ENCODE measurements at places on chromosomes 3 and 15.

- DNase-seq = no peak
Measured at GRCh38 chr3:464255-464654, 267.7 kb downstream of the CHL1 start.

- DNase-seq = no peak
Measured at GRCh38 chr3:134441321-134441720, 44.5 kb downstream of the ANAPC13 start.

DNA sequence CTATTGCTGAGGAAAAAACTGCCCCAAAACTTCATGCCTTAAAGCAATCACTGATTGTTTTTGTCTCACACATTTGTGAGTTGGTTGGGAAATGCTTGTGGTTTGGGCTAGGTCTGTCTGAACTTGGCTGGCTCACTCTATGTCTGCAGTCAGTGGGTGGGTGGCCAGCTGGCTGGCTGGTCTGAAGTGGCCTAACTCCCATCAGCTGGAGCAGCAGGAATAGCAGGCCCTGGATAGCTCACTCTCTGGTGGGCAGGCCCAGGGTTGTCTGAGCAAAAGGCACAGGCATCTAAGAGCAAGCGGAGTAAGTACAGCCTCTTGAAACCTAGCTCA lies 37.7 kb upstream of the PRR20G start:
- DNase-seq = no peak

- no peak for DNase-seq
Measured at GRCh38 chr3:94301366-94301765, 238.5 kb downstream of the NSUN3 start.

DNA sequence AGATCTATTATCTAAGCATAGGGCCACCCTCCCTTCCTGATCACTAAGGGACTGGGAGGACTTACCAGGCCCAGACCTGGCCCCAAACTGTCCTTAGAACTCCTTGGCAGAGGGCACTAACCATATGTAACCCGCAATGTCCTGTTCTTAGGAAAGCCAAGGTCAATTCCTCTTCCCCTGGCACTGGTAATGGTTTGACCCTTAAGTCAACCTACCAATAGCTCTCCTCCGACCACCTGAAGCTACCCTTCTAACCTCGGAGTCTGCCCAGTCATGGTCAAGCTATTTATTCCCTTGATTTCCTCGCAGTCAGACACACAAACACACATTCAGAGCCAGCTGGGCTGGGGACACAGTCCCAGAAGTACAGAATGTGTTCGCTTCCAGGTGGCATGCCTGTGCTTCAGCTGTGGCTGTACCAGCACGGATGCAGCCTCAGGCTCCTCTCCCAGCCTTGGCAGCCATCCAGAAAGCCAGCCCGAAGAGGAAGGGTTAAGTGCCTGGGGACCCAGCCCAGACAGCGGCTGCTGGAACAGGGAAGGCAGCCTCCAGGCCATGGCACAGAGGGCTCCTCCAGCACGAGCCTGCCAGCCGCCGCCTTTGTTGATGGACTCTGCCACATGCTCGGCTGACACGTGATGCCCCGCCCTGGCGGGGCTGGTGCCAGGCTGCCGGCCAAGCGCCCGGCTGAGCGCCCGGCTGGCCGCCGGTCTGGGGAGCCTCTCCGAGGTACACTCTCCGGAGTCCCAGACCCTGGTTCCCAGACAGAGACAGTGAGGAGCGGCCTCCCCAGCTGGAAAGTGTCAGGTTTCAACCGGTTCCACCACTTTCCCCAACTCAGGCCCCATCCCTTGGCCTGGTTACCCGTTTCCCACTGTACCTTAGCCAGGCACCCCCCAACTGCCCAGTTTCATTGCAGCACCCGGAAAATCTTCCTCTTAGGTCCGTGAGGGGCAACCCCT lies 5.5 kb downstream of the BMF start:
- no peak for DNase-seq
